ENCODE measurements at places on chromosomes 5 and 9.

- no peak for DNase-seq
Observed at GRCh38 chr5:125440905-125441304, 694.5 kb upstream of the ZNF608 start.

DNA sequence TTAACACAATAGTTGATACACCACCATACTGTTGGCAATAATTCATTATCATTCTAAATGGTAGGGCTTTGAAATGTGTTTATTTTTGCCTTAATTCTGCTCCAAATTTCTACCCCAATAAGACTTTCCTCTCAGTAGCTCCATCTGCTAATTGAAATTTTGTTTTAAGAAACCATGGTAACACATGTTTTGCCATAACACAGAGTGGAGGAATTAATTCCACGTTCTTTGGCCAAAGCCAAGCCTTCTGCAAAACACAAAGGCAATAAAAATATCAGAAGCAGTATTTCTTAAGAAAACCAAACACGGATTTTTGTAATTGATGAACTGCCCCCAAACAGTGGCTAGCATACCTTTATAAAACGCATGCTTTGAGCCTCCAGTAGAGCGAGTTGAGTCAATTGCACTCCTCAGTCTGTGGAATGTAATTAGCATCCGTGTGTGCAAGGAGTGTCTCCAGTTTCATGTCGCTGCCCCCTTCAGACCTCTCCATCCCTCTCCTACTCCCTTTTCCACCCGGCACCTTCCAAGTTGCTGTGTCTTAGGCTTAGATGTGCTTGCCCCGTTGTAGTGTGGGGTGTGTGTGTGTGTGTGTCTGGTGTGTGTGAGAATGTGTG lies 58.2 kb upstream of the CKS2 start:
- DNase-seq, result no peak

DNA sequence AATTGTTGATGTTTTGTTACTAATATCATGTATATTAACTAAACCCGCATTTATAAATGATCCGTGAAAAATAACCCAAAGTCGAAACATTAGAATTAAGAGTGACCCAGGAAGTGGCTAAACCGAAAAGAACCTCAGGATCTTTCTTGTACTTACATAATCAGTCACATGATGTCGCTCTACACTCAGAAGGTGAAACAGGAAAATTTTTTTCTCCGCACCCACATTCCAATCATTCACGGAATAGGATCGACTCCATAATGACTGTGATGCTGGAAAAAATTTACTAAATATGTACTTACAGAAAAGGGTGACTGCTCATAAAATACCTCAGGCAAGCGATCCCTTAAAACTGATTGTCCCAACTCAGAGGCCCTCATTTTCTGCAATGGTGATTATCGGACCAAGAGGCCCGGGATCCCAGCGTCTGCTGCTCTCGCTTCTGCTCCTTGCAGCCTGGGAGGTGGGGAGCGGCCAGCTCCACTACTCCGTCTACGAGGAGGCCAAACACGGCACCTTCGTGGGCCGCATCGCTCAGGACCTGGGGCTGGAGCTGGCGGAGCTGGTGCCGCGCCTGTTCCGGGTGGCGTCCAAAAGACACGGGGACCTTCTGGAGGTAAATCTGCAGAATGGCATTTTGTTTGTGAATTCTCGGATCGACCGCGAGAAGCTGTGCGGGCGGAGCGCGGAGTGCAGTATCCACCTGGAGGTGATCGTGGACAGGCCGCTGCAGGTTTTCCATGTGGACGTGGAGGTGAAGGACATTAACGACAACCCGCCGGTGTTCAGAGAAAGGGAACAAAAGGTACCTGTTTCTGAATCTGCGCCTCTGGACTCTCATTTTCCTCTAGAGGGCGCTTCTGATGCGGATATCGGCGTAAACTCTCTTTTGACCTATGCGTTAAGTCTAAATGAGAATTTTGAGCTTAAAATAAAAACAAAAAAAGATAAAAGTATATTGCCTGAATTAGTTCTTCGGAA lies at the start of gene PCDHA12:
Gene PCDHA12, plus strand, starts transcription at position 224 of the 981 bp plus-strand sequence. Its CDS starts 165 bp downstream, at position 389.
- DNase-seq, result no peak

- DNase-seq, result no peak
Observed at GRCh38 chr5:1886846-1887587, 4.3 kb upstream of the IRX4 start.

GRCh38 chr5:181060231-181060590 lies 20.1 kb downstream of the BTNL9 start:
- no peak for DNase-seq

DNA sequence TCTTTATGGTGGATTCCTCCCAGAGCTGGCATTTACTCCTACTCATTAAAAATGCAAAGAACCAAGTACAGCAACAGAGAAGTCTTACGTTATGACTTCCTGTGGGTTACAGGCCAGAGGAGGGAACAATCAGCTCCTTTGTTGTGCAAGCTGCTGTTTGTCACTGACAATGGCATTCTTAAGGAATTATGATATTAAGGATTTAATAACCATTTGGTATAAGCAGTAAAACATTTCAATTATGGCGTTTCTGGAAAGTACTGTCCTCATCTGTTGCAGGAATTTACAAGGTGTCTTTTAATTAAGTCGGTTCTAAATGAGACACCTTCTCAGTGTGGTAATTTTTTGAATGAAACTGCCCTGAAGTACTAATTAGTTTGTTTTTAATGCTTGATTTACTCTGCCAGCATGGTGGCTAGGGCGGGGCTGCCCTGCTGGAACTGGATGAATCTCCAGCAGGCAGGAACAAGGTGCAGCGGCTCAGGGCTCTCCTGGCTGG lies 49.1 kb upstream of the VDAC1 start:
- no peak for DNase-seq

- DNase-seq, result no peak
Observed at GRCh38 chr5:139700711-139701055, 52.5 kb downstream of the CXXC5 start.

DNA sequence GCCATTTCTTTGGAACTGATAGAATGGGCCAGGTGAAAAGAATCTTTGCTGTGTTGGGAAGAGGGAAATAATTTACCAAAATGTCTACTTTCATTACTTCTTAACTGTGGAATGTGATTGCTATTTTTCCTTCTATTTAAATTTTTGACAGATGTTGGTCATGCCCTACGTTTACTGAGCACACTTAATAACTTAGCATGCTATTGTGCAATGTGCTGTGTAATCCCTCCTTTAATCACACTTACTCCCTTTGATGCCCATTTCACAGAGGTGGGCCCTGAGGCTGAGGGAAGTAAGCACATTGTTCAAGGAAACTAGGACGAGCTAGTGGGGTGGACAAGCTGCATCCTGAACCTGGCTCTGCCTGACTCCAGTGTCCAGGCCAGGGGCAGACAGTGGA lies 47.8 kb upstream of the INSYN2B start:
- DNase-seq, result no peak

- DNase-seq, result no peak
Observed at GRCh38 chr5:80231243-80231642, 24.6 kb downstream of the SERINC5 start.

DNA sequence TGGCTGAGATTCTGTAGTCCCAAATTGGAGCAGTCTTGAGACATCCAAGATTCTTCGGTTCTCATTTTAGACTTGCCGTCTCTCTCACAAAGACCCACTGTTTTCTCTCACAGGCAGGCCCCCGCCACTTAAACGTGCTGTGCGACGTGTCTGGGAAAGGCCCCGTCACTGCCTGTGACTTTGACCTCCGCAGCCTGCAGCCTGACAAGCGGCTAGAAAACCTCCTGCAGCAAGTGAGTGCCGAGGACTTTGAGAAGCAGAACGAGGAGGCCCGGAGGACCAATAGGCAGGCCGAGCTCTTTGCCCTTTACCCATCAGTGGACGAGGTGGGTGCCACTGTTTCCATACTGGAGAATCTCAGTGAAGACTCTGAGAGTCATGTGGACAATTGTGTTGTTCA lies 97.2 kb downstream of the DOCK8 start:
- DNase-seq, result no peak

DNA sequence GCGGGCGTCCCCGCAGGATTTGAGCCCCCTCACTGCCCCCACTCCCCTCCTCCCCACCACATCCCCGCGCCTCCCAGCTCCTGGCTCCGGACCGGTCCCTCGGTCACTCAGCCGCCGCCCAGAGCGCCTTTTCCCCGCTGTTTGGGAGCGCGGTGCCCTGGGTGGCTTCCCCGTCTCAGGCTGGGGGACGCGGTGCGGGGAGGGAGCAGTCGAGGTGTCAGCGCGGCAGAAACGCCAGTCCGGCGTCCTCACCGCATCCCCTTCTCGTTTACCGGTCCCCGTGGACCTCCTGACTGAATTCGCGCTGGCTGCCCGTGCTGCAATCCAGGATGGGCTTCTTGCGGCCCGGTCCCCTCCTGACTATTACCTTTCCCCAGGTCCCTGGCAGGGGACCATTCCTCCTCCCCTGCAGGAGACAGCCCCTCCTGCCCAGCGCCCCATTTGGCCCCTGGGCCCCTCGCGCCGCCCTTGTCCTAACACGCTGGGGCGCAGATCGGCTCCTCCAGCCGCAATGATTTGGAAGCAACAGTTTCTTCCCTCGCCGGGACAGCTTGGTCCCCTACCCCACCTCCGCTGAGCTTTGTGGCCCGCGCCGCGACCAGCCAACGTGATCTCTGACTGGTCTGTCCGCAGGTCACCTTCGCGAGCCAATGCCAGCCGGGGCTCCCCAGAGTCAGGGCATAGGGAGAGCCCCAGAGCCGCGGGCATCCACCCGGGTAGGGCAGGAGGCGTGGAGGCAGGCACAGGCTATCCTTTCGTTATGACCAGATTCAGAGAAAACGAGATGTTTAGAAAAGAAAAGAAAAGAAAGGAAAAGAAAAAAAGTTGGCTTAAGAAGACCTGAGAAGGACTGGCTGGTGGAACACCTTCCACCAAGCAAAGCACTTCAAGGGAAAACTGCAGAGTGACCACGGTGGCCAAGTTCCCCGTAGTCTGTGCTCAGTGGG lies 1.2 kb downstream of the ANKRD33B start:
- DNase-seq, result no peak

GRCh38 chr9:5493679-5494511 lies 16.4 kb upstream of the PDCD1LG2 start:
- no peak for DNase-seq

DNA sequence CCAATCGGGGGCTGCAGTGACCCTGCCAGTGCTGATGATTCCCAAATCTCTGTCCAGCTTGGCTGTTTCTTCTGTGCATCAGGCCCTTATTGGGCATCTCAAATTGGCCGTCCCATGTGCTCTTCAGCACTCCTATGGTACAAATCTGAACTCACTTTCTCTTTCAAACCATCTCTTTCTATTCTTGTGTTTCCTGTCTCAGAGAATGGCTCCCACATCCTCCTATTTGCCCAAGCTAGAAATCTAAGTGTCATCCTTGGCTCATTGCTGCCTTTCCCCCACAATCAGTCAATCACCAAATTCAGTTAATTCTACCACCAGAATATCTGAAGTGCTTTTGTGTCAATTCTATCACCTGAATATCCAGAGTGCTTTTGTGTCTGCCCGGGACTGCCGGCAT lies 336.6 kb downstream of the CWC27 start:
- DNase-seq, result no peak

GRCh38 chr5:16108418-16108817 lies 71.2 kb downstream of the MARCHF11 start:
- no peak for DNase-seq

- DNase-seq, result no peak
Observed at GRCh38 chr9:20303066-20303465, 319.2 kb downstream of the MLLT3 start.

- DNase-seq, result no peak
Observed at GRCh38 chr5:43646992-43647391, 44.0 kb downstream of the NNT start.

- no peak for DNase-seq
Observed at GRCh38 chr5:124410539-124411488, 335.6 kb downstream of the ZNF608 start.

DNA sequence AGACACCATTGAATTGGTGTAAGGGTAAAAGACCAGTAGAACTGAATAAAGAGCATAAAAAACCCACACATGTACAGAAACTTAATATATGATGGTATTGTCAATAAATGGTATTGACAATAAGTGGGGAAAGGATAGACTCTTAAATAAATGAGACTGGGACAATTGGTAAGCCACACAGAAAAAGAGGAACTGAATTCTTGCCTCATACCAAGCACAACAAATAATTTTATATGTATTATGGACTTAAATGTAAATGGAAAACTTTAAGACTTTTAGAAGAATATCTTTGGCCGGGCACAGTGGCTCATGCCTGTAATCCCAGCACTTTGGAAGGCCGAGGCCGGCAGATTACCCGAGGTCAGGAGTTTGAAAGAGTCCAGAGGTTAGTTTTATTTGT lies 37.9 kb upstream of the PPP2CA start:
- no peak for DNase-seq

DNA sequence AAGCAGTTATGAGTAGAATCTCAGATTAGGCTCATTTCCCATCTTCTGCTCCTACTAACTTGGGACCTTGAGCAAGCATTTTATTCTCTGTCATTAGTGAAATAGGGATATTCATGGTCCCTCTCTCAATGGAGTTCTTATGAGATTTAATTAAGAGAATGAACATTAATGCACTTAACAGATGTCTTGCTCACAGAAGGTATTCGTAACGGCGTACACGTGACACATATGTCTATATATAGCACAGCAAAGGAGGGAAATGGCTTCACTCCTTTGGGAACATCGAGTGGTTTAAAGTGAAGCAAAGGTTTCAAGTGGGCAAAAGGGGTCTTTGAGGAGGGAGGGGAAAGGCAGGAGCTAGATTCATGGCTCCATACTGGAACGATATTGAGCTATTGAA lies 24.6 kb downstream of the KDM4C start:
- no peak for DNase-seq

- no peak for DNase-seq
Observed at GRCh38 chr5:9269014-9269413, 276.9 kb downstream of the SEMA5A start.

DNA sequence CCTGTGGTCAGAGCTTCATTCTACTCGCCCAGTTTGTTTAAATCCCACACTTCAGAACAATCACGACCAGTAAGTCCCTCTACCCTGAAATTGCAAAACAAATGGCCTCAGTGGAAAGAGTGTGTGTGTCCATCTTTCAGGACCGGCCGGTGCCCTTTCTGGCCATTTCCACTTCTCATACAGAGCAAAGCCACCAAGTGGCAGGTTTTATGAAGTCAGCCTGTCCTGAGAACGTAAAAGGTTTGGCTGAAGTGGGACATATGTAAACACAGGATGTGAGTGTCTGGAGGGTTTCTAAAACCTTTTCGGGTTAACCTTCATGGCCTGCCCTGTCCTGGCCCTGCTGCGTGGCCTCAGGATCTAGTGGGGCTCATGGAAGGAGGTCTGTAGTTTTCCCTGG lies 24.7 kb downstream of the NXNL2 start:
- DNase-seq, result no peak

- no peak for DNase-seq
Observed at GRCh38 chr5:45225571-45226031, 416.9 kb downstream of the MRPS30 start.

GRCh38 chr5:55027595-55027994 lies 3.5 kb downstream of the GZMK start:
- no peak for DNase-seq

DNA sequence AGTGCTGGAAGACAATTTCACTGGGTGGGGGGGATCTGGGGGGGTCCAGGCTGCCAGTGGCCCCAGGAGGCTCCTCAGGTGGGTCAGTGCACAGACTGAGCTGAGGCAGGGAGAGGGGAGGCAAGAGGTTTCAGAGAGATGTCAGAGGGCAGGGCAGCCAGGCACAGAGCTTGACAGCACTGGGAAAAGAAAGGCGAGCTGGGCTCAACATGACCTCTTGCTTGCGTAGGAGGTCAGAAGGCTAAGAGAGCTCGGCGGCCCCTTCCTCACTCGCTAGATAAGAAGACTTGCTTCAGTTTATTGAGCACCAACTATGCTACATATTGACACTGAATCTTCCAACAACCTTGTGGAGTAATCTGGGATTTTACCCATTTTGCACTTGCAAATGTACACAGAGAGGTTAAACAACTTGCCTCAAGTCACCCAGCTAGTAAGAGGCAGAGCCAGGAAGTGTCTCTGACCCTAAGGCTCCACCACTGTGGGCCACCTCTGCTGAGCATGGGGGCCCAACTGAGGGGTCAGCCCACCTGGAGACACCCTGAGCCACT lies 3.5 kb downstream of the PDLIM7 start:
- no peak for DNase-seq
